Adrenal gland (tissue), 19 donors: ENCODE measurements at places on chromosomes 3 and 15.

DNA sequence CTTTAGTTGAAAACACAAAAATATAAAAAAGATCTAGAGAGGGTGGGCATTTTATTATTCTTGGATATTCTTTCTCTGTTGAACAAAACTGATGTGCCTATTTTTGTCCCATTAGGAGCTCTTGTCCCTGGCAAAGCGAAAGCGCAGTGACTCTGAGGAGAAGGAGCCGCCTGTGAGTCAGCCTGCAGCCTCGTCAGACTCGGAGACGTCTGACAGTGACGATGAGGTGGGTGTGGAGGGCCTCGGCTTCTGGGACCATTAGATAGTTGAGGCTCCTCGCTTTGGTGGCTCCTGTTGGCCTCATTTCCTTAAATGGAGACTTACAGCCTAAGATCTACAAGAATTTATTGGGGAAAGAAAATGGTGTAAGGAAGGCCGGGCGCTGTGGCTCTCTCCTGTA, 21.3 kb downstream of the RTF1 start:
- H3K27me3 ChIP-seq, result no peaks in the 10 kb centered on the region
- peak; percentile 91 for DNase-seq

- H3K36me3 ChIP-seq, result peaks cover 18% of the 10 kb centered on the region
- H3K4me1 ChIP-seq, result peaks cover 41% of the 10 kb centered on the region
- H3K27me3 ChIP-seq, result no peaks in the 10 kb centered on the region
- peak overlapping the region; percentile 96 for H3K4me3 ChIP-seq
These were observed 782 bp upstream of the IREB2 start for GRCh38 chr15:78437107-78437761.

DNA sequence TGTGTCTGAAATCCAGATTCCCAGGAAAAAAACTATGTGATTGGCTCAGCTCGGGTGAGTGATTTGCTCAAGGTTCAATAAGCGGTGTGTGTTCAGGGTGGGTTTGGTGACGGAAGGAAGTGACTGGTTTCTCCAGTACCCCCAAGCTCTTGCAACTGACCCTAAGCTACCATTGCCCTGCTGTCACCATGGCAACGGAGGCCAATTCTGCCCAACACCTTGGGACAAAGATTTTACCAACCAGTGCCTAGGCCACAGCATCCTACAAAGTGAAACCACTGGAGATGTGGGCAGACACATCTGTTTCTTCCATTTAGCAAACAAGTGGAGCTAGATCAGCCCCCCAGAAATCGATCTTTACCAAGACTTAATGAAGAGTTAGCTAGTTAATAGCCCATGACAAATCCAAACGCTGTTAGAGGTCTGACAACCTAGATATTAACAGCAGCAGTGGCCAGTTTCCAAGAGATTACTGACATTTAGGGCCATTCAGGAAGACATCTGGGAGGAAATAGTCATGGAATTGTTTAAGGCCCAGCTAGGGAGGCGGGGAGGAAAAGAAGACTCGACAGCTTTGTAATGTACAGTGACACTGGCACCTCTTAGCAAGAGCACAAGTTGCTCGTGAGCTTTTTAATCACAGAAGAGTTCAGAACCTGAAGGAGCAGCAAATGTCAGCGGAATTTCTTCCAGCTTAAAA, 195.9 kb downstream of the SLCO3A1 start:
- no peaks in the 10 kb centered on the region for H3K4me1 ChIP-seq
- no peaks in the 10 kb centered on the region for H3K36me3 ChIP-seq
- no peak overlapping the region for H3K27ac ChIP-seq

DNA sequence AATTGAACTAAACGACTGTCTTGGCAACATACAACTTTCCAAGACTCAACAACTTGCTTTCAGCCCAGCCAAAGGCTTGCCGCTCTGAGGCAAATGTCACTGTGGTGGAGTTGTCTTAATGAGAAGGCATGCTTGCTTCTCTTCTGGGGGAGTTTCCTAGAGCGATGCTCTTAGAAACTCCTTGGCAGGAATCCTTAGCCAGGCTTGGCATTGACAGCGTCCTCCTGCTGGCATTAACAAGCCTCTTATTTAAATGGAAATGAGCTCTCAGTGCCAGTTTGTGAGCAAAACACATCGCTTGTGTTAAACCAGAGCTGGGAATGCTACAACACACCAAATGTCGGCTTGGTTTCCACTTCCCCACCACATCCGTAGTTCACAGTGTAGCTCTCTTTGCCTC, 265.5 kb upstream of the TPRG1 start:
- DNase-seq, result no peak
- H3K4me3 ChIP-seq, result no peak overlapping the region
- no peak overlapping the region for H3K27ac ChIP-seq
- H3K36me3 ChIP-seq, result no peaks in the 10 kb centered on the region

- no peaks in the 10 kb centered on the region for H3K36me3 ChIP-seq
- H3K27ac ChIP-seq, result no peak overlapping the region
- DNase-seq, result no peak
- H3K4me3 ChIP-seq, result no peak overlapping the region
- H3K27me3 ChIP-seq, result no peaks in the 10 kb centered on the region
These were observed 21.9 kb upstream of the PLSCR2 start for GRCh38 chr3:146491303-146491702.

- DNase-seq, result no peak
- no peaks in the 10 kb centered on the region for H3K27me3 ChIP-seq
- no peaks in the 10 kb centered on the region for H3K36me3 ChIP-seq
- H3K27ac ChIP-seq, result no peak overlapping the region
These were observed 64.0 kb upstream of the CDV3 start for GRCh38 chr3:133509488-133509887.

- peaks cover 10% of the 10 kb centered on the region for H3K36me3 ChIP-seq
- H3K27me3 ChIP-seq, result no peaks in the 10 kb centered on the region
- H3K4me3 ChIP-seq, result no peak overlapping the region
- no peak for DNase-seq
- H3K27ac ChIP-seq, result no peak overlapping the region
These were observed 98.9 kb downstream of the UACA start for GRCh38 chr15:70664494-70664893.

DNA sequence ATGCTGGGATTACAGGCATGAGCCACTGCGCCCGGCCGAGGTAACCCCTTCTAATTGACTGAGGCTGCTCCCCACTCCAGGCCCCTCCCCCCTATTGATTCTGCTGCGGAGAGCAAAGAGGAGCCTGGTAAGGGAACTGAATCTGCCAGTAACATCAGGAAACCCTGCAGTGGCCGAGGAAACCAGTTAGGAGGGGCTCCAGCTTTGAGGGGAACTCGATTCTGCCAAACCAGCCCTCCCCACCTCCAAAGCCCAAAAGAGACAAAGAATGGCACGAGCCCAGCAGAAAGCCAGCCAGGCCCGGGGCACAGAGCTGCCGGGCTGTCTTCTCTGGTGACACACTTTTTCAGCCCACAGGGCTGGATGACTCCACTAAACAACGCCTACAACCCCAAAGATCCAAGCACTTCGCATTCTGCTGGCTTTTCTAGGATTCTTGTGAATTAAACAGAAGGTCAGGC, 15.0 kb upstream of the ACAD9 start:
- H3K27me3 ChIP-seq, result no peaks in the 10 kb centered on the region
- H3K36me3 ChIP-seq, result no peaks in the 10 kb centered on the region
- no peak for DNase-seq
- no peak overlapping the region for H3K4me3 ChIP-seq

DNA sequence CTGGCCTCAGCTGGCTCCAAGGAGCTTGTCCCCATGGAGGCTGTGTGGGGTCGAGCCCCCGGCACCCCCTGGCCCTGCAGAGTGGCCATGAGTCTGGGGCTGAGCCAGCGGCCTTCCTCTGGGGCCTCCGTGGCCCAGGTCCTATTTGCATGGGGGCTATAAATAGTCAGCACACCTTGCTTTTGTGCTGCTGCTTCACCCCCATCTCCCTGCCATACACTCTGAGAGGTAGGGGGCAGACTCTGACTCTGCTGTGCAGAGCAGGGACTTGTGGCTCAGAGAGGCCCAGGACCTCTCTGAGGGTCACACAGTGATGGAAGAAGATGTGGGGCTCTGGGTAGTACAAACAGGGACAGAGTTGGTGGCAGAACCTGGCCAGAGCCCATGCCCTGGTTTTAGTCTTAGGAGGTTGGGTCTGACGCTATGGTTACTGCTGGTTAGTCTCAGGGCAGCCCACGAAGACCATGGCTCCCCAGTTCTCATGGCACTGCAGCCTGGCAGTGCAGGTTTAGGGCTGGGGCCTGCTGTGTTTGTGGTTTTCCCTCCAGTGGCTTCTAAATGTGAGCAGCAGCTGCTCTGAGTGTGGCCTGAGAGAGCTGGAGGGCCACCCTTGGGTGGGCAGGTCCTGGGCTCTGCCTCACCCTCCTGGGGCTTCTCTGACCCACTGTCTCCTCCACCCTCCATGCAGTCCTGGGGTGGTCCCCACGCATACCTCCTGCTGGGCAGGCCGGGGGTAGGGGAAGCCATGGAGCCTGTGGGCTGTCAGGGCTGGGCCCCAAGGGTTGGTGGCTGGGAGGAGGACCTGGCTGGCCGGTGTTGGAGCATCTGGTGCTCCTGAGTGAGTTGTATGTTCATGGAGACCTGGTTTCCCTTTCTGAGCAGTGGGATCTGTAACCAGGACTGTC, 13.6 kb downstream of the PRKCD start:
- H3K4me3 ChIP-seq, result no peak overlapping the region
- no peaks in the 10 kb centered on the region for H3K27me3 ChIP-seq
- peaks cover 17% of the 10 kb centered on the region for H3K36me3 ChIP-seq
- peaks cover 46% of the 10 kb centered on the region for H3K4me1 ChIP-seq

GRCh38 chr3:178671377-178671776, 135.1 kb downstream of the KCNMB2 start:
- no peak for DNase-seq
- H3K27ac ChIP-seq, result no peak overlapping the region
- no peaks in the 10 kb centered on the region for H3K36me3 ChIP-seq

GRCh38 chr3:189805375-189806067, 174.3 kb downstream of the TP63 start:
- no peak overlapping the region for H3K27ac ChIP-seq
- H3K36me3 ChIP-seq, result no peaks in the 10 kb centered on the region
- no peak for DNase-seq
- no peaks in the 10 kb centered on the region for H3K4me1 ChIP-seq

DNA sequence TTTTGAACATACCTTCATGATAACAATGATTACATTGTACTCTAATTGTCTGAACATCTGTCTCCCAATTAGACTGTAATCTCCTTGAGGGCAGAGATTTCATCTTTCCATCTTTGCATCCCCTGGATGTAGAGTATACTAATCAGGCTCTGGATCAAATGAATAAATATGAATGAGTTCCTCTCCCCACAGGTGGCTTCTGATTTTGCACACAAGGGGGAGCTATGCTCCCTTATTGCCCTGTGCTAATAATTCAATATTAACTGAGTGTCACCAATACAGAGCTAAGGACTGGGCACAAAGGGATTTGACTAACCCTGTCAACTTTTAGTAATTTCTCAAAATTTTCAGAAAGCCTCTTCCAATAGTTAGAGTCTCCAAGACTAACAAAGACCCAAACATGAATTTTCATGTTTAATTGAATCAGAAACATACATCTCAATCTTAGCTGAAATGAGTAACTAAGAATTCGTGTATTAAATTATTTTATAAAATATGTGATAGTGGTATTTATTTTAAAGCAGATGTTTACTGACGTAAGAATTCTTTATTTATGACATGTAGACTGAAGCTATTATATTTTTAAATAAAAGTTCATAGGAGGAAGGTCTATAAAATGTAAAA, 3.0 kb downstream of the DUOXA1 start:
- H3K27ac ChIP-seq, result no peak overlapping the region
- H3K36me3 ChIP-seq, result no peaks in the 10 kb centered on the region
- H3K4me3 ChIP-seq, result no peak overlapping the region
- H3K4me1 ChIP-seq, result no peaks in the 10 kb centered on the region
- H3K27me3 ChIP-seq, result peaks cover 18% of the 10 kb centered on the region

GRCh38 chr15:68346979-68347378, 69.4 kb downstream of the FEM1B start:
- peaks cover under 1% of the 10 kb centered on the region for H3K4me1 ChIP-seq
- H3K36me3 ChIP-seq, result no peaks in the 10 kb centered on the region
- no peak for DNase-seq
- H3K27ac ChIP-seq, result no peak overlapping the region
- no peak overlapping the region for H3K4me3 ChIP-seq

DNA sequence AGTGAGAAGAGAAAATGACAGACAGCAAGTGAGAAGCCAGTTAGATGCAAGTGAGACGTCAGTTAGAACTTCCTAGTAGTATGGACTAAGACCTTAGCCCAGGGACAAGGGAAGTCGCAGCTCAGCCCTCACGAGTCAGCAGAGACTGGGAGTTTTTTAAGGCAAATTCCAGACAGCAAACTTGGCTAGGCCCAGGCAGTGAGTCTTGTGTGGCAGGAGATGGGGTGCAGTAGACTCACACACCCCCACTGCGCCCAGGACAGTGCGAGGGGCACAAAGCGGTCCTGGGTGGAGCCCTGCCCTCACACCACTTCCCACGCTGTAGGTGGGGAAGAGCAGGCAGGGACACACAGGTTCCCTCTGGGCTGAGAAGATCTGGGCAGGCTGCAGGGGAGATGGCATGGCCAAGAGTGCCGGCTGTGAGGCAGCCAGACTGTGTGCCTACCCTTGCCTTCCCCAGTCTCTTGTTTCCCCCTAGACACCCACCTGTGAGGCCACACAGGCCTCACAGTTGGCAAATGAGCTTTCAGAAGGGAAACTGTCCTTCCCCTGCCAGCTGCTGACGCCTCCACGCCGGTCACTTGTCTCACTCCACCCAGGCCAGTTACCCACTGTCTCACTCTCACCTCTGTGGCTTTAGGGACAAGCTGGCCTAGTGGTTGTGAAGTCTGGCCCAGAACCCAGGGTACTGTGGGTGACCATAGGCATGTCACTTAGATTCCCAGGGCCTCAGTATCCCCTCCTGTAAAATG, 13.7 kb upstream of the PRKCD start:
- no peaks in the 10 kb centered on the region for H3K36me3 ChIP-seq
- H3K27me3 ChIP-seq, result no peaks in the 10 kb centered on the region
- no peak overlapping the region for H3K4me3 ChIP-seq
- peak; percentile 29 for DNase-seq
- peak overlapping the region; percentile 52 for H3K27ac ChIP-seq

GRCh38 chr15:29526802-29527201, 257.2 kb upstream of the NSMCE3 start:
- H3K27me3 ChIP-seq, result no peaks in the 10 kb centered on the region
- no peaks in the 10 kb centered on the region for H3K4me1 ChIP-seq
- DNase-seq, result no peak
- no peak overlapping the region for H3K4me3 ChIP-seq

GRCh38 chr3:159922193-159922840, 66.3 kb upstream of the IL12A start:
- H3K36me3 ChIP-seq, result no peaks in the 10 kb centered on the region
- H3K4me1 ChIP-seq, result no peaks in the 10 kb centered on the region
- no peak overlapping the region for H3K4me3 ChIP-seq
- no peaks in the 10 kb centered on the region for H3K27me3 ChIP-seq
- no peak overlapping the region for H3K27ac ChIP-seq

DNA sequence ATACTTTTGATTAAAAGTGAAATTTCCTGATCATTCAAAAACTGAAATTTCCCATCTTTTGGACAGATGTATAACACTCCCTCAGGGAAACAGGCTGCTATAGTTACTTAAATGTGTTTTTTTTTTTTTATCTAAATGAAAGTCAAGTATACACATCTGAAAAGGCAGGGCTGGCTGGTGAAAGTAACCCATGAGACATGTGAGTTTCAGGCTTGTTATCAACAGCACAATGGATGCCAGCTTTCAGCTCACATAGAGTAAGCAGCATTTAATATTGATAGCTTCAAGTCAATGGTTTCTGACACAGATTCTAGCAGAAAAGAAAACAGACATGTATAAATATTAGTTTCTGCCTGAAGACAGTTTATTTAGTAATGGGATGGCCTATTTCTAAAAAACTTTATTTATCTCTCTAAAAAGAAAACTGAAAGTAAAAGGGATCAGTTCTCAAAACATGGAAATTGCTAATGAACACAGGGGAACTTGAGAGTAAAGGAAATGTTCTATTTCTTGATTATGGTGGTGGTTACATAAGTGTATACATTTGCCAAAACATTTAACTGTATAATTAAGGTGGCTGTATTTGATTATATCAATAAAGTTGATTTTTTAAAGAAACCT, 89.7 kb upstream of the CMC1 start:
- H3K27me3 ChIP-seq, result no peaks in the 10 kb centered on the region
- no peaks in the 10 kb centered on the region for H3K4me1 ChIP-seq
- no peaks in the 10 kb centered on the region for H3K36me3 ChIP-seq
